ENCODE measurements at places on chromosomes 16 and 17. TPM values are rescaled to one million over a fixed set of nuclear protein-coding genes. Genes with fewer than 3 reads are reported as not detected.

TPSD1 gene
- total RNA-seq: not detected

KRT39 gene
- total RNA-seq: not detected

CSHL1 gene
- total RNA-seq: not detected

CD79B gene
- total RNA-seq: 0.09 TPM

SDR42E1 gene
- 1.6 TPM for total RNA-seq

MYOCD gene
- total RNA-seq: 0.71 TPM

TEX19 gene
- total RNA-seq: 0.32 TPM

NUPR1 gene
- total RNA-seq: 16.1 TPM

Data from A549 treated with Hydrocortisone at 1 μM for 4 hours (cell line).